ENCODE measurements at places on chromosomes 2 and 18. TPM values are rescaled to one million over a fixed set of nuclear protein-coding genes. Genes with fewer than 3 reads are reported as not detected.

DNA sequence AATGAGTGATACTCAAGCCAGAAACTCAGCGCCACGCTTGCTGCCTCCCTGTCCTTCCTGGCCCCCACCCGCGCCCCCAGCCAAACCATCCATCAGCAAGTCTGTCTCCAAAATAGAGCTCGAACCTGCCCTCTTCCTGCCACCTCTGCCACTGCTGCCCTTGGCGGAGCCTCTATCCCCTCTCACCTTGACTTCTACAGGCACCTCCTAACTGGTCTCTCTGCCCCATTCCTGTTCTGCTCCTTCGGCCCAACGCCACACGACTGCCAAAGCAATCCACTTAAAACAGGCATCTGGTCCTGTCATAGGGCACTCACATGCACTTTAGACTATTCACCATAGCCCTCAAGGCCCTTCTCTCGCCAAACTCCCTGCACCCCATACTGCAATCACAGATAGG, 210.3 kb upstream of the SMAD2 start:
- no peak for DNase-seq
- H3K27me3 ChIP-seq: peaks cover 44% of the 10 kb centered on the region
- no peaks in the 10 kb centered on the region for H3K36me3 ChIP-seq
- no peak overlapping the region for H3K27ac ChIP-seq
- peaks cover 5% of the 10 kb centered on the region for H3K4me1 ChIP-seq

GRCh38 chr2:3628800-3629199, 29.2 kb upstream of the ALLC start:
- DNase-seq: peak; percentile 17
- no peaks in the 10 kb centered on the region for H3K4me1 ChIP-seq
- no peaks in the 10 kb centered on the region for H3K36me3 ChIP-seq
- H3K27me3 ChIP-seq: no peaks in the 10 kb centered on the region

DNA sequence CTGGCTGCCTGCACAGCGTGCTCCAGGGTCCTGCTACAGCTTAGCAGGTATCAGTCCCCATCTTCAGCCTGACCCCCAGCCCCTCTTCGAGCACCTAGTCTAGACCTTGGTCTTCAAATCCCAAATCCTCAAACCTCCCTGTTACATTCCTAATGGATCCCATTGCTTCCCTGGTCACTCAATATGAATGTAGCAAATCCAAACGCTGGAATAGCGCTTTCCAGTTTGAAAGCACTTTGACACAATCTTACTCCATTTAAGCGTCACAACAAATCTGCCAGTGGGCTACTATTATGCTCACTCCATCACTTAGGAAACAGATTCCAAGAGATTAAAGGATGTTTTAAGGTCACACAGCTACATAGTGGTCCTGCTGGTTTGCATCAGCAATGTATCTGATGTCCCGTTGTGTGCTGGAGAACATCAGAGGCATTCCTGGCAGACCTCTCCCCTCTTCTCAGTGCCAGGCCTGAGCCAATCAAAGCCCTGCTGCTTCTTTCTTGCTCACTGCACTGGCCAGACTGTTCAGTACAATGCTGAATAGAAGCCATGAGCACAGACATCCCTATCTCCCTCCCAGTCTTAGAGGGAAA, 11.1 kb upstream of the INO80C start:
- no peaks in the 10 kb centered on the region for H3K27me3 ChIP-seq
- DNase-seq: no peak
- no peak overlapping the region for H3K27ac ChIP-seq

The GKN1 gene
- not detected for total RNA-seq

- H3K27me3 ChIP-seq: no peaks in the 10 kb centered on the region
- peak overlapping the region; percentile 23 for H3K4me3 ChIP-seq
- no peak overlapping the region for H3K27ac ChIP-seq
Observed at GRCh38 chr2:148658807-148659722, 14.5 kb downstream of the EPC2 start.

The SLC8A1 gene
- 0.68 TPM for total RNA-seq

The OSBPL6 gene
- 0.08 TPM for total RNA-seq

The ERBB4 gene
- not detected for total RNA-seq

The DPYSL5 gene
- total RNA-seq: not detected

GRCh38 chr2:169438466-169439072, 40.7 kb upstream of the BBS5 start:
- H3K4me3 ChIP-seq: no peak overlapping the region
- H3K36me3 ChIP-seq: no peaks in the 10 kb centered on the region
- H3K27me3 ChIP-seq: peaks cover 69% of the 10 kb centered on the region
- DNase-seq: no peak

- peaks cover 3% of the 10 kb centered on the region for H3K4me1 ChIP-seq
- H3K27ac ChIP-seq: no peak overlapping the region
- no peak for DNase-seq
- no peak overlapping the region for H3K4me3 ChIP-seq
Observed at GRCh38 chr2:44774826-44775492, 166.5 kb upstream of the SIX3 start.

GRCh38 chr2:104880076-104880475, 26.2 kb downstream of the POU3F3 start:
- H3K27ac ChIP-seq: no peak overlapping the region
- no peak overlapping the region for H3K4me3 ChIP-seq
- no peaks in the 10 kb centered on the region for H3K4me1 ChIP-seq

DNA sequence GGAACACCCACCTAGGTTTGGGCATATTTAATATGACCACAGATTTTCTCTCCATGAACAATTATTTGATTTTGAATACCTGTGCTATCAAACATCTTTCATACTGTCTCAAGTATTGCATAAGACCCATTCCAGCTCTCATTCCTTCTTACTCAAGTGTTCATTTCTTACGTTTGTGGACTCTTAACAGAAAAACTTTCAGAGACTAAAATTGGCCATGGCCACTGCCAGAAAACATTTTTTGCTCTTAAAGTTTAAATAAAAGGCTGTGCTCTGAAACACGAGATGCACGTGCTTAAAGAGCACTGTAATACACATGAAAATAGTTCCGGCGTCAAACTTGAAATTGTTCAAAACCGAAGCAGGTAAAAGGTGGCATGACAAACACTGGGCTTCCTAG, 89.3 kb downstream of the LIMS1 start:
- H3K4me3 ChIP-seq: no peak overlapping the region
- H3K27ac ChIP-seq: no peak overlapping the region
- peaks cover 2% of the 10 kb centered on the region for H3K36me3 ChIP-seq
- DNase-seq: no peak
- no peaks in the 10 kb centered on the region for H3K27me3 ChIP-seq

The KCNJ3 gene
- not detected for total RNA-seq

DNA sequence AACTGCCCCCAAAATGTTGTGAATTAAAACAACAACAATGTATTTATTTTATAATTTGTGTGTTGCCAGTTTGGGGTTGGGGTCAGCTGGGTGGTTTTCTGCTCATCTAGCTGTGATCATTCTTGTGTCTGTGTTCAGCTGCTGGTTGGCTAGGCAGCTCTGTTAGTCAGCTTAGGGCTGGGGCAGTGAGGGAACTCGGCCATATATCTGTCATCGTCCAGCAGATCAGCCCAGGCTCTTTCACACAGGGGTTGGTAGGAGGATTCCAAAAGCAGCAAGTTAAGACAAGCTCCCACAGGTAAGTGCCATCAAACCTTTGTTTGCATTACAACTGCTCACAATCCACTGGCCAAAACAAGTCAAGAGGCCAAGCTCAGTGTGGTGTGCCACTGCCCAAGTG, 121.5 kb downstream of the LPIN1 start:
- no peaks in the 10 kb centered on the region for H3K36me3 ChIP-seq
- no peak overlapping the region for H3K27ac ChIP-seq
- no peak for DNase-seq
- H3K27me3 ChIP-seq: peaks cover 12% of the 10 kb centered on the region
- peaks cover 9% of the 10 kb centered on the region for H3K4me1 ChIP-seq

DNA sequence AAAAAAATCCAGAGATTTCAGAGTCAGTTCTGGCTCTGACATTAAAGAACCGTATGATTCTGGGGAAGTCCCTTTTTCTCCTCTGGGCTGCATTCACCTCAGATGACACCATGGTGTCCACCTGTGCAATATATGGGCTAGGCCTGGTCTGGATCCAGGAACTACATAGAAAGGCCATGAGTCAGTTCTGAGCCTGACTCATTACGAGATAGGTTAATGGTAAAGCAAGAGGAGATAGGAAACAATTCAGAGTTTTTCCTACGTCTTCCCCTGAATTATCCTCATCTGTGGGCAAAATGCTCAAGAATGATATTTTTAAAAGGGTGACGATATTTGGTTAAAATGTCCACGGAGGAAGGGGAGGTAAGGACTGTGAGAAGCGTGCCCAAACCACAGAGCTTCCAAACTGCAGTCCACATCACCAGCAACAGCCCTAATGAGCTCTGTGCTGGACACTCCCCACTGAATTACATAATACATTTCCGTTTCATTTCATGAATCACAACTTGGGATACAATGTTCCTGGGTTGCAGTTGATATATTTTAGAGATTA, 180.1 kb upstream of the OSR1 start:
- H3K4me1 ChIP-seq: no peaks in the 10 kb centered on the region
- DNase-seq: no peak
- no peak overlapping the region for H3K4me3 ChIP-seq
- H3K27ac ChIP-seq: no peak overlapping the region
- no peaks in the 10 kb centered on the region for H3K36me3 ChIP-seq
- peaks cover 3% of the 10 kb centered on the region for H3K27me3 ChIP-seq

The HOXD4 gene
- total RNA-seq: not detected

The CABLES1 gene
- total RNA-seq: 1.4 TPM

DNA sequence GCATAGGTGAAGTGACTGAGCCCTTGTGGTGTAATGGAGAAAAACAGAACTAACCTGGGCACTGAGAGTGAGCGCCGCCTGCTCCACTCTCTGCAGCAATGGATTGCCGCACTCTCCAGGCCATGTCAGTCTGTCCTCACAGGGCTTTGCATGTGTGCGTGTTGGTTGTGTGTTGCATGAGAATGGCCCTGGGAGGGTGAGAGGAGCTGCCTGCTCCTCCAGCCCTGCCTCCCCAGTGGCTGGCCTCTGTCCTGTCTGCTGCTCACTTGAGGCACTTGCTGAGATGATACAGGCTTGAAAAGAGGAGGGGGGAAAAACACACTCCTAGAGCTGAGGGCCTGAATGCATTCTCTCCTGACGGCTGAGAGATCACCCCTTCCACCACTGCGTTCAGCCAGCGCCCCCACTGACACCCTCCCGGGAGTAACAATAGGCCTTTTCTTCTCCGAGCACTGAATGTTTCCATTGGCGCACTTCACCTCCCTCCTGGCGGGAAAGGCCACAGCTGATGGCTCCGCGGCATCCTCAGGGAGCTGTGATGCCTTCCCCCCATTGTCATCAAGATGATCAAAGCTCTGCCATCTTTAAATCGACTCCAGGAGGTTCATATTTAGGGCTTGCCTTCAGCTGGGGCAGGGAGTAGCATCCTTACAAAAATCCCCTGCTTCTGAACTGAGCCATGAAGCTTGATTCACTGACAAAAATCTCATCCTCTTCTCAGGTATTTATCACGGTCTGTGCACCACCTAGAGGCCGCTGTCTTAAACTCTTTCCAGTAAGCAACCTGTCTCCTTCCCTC, 49.9 kb upstream of the DAPL1 start:
- no peak for DNase-seq
- no peaks in the 10 kb centered on the region for H3K36me3 ChIP-seq
- no peak overlapping the region for H3K27ac ChIP-seq
- H3K4me3 ChIP-seq: no peak overlapping the region
- H3K27me3 ChIP-seq: peaks cover 9% of the 10 kb centered on the region

- H3K27me3 ChIP-seq: no peaks in the 10 kb centered on the region
- no peaks in the 10 kb centered on the region for H3K36me3 ChIP-seq
- H3K4me1 ChIP-seq: no peaks in the 10 kb centered on the region
- no peak for DNase-seq
- H3K27ac ChIP-seq: peak overlapping the region; percentile 31
- H3K4me3 ChIP-seq: no peak overlapping the region
Observed at GRCh38 chr18:22282311-22283115, 113.1 kb downstream of the GATA6 start.

The GRHL1 gene
- total RNA-seq: 0.43 TPM

The MIB1 gene
- total RNA-seq: 34.4 TPM

DNA sequence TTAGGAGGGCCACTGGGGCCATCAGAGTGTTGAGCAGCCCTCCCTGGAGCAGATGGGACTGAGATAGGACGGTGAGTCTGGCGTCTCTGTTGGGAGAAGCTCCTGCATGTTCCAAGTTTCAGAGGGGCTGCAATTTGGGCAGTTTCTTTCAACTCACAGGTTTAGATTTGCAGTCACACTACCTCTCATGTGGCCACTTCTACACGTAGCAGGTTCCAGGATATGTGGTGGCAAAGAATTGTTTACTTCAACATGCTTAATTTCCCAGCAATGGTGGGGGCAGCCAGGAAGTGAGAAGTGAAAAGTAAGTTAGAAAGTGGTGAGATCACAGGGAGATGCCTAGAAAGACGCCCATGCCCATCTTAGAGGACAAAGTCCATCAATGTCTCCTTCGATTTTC, 9.3 kb downstream of the NCK2 start:
- H3K36me3 ChIP-seq: peaks cover 47% of the 10 kb centered on the region
- peak overlapping the region; percentile 58 for H3K4me3 ChIP-seq
- DNase-seq: no peak

DNA sequence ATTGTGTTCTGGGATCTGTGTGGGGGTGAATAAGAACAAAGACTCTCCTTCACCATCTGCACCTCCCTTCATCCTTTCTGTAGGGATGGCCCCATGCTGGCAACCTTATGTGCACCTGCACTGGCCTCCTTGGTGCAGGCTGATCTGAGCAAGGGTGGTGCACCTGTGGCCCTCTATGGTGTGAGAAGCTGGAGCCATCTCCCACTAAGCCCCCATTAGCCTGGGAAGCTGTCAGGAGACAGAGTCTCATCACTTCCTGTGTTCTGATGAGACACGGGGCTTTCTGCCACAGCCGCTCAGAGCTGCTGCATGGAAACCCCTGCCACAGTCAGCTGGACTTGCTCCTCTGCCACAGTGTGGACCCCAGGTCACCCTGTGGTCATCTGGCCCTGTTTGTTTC, 565.3 kb upstream of the SALL3 start:
- H3K4me1 ChIP-seq: no peaks in the 10 kb centered on the region
- H3K27me3 ChIP-seq: no peaks in the 10 kb centered on the region
- H3K27ac ChIP-seq: no peak overlapping the region
- no peak for DNase-seq
- no peaks in the 10 kb centered on the region for H3K36me3 ChIP-seq

DNA sequence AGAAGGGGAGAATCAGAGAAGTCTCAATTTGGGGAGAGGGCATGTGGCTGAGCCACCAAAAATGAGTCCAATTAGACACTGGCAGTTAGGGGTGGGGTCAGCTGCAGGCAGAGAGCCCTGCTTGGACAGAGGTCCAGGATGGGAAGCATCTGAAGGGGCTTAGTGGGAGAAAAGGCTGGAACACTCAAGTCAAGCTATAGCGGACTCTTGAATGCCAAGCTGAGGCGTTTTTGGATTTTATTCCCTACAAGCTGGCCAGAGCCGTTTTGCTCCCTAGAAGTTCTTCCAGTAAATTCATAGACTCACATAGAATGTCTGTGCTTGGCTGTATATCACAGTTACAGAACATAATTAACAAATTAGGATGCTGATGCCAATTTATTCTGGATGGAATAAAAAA, 172.8 kb downstream of the ACOXL start:
- peaks cover 1% of the 10 kb centered on the region for H3K36me3 ChIP-seq
- no peak overlapping the region for H3K4me3 ChIP-seq
- H3K4me1 ChIP-seq: peaks cover 8% of the 10 kb centered on the region
- no peak for DNase-seq
- no peaks in the 10 kb centered on the region for H3K27me3 ChIP-seq
- no peak overlapping the region for H3K27ac ChIP-seq
